Stimulated activated CD4-positive, alpha-beta T cell treated with anti-CD3 and anti-CD28 coated beads, Interleukin-15, amount 100 ng/mL, for 48 hours (primary cell): ENCODE measurements at places on chromosomes 1 and 21.

DNA sequence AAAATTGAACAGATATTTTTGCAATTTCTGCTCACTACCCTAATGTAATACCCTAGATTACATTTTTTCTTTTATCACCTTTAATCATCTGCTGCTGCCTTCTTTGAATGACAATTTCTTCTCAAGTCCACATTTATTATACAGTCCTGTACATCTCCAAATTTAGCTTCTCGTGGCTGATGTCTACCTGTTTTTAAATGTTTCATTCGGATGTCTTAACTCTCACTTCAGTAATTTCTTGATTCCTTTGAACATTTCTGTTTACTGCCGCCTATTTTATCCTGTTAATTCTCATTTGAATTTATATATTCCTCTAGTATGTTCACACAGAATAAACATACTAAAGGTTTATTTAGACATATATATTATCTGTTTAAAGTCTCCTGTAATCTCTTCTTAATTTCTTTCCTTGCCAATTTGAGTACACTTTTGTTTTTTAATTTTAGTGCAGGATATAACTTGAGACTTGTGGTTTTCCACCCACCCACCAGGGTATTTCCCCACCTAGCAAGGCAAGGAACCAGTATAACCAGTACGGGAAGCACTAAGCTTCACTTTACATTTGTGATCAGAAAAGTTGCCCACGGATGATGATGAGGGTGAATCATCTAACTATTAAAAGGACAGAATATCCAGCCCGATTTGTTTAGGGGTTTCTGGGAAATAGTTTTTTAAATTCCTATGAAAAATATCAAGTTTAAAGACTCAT lies 12.7 kb downstream of the INSL5 start:
- DNase-seq = peak; percentile 16

DNA sequence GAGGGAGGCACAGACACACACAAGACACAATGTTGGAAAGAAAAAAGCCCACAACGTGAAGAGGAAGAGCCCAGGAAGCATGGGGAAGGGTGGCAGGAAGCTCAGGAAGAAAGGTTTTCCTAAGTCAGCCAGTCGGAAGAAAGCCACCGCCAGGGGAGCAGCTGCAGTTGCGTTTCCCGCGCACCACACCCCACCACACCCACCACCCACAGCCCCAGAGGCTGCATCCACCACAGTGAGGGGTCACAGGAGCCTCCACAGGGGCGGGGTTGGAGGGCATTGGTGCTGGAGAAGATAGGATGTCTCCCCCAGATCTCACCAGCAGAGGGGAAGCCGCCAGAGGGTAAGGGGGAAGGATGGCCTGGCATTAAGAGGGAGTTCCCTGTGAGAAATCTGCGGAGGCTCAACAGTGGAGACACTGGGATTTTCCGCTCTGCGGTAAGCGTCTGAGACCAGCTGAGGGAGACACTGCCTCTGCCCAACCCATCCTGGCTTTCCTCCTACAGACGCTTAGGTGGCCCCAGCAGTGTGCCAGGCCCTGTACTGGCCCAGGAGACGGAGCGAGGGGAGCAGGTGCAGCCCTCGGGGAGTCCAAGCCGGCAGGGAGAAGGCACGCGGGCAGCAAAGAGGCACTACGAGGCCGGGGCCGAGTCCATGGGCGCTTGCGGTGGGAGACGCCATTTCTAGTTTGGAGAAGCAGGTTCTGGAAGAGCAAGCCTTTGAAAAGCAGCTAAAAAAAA lies 19.8 kb downstream of the PGLYRP3 start:
- no peak for DNase-seq

GRCh38 chr1:225509770-225510169 lies 81.9 kb upstream of the LBR start:
- no peak for DNase-seq

DNA sequence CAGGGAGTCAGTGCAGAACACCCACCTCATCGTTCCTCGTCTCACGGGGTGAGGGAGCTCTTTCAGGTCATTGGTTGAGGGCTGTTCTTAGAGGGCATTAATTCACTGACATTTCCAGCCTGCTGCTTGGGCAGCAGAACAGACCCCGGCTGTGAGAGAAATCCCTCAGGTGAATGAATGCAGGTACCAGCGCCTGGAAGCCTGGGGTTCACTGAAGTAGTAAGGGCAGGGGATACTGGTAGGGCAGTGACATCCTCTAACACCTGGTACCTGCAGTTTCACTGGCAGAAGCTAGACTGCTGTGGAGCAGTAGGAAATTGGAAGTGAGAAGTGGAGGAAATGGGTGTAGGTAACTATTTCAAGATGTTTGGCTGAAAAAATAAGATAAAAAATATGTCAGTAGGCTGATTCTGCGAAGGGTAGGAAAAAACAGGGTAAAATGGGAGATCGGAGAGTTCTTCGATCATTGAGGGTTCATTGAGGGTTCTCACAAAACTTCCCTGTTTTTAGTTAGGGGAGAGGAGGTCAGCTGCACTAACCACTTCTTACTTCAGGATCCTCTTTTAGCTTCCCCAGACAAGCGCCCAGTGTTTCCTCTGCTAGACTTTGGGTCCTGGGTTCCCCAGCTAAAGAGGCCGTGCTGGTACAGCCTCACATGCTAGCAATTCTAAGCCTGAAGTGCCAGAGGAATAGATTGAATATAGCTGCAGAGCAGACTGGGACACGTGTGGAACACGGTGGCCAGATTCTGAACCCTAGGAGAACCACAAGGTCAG lies 55.2 kb downstream of the RNF220 start:
- DNase-seq = no peak

GRCh38 chr1:47178654-47179016 lies 11.2 kb downstream of the PDZK1IP1 start:
- DNase-seq = no peak

DNA sequence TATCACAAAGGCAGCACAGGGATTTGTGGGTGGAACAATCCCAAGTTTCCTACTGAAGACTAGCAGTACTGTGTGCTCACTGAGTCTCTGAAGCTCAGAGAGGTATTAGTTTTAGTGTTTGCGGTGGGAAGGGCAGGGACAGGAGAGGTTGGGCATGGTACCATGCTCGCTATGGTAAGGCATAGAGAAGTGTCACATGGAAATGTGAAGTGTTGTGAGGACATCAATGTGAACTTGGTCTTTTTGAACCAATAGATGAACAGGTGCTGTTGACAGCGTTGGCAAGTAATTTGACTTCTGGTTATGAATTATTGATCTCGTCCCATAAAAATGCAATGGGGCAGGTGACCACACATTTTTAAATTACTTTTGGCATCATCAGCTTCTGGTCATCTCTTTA lies 55.8 kb upstream of the ADAMTS1 start:
- no peak for DNase-seq

- no peak for DNase-seq
These were observed 599.6 kb upstream of the PRMT6 start for GRCh38 chr1:106456832-106457231.

GRCh38 chr1:202806845-202807450 lies 1.3 kb downstream of the KDM5B start:
- no peak for DNase-seq

DNA sequence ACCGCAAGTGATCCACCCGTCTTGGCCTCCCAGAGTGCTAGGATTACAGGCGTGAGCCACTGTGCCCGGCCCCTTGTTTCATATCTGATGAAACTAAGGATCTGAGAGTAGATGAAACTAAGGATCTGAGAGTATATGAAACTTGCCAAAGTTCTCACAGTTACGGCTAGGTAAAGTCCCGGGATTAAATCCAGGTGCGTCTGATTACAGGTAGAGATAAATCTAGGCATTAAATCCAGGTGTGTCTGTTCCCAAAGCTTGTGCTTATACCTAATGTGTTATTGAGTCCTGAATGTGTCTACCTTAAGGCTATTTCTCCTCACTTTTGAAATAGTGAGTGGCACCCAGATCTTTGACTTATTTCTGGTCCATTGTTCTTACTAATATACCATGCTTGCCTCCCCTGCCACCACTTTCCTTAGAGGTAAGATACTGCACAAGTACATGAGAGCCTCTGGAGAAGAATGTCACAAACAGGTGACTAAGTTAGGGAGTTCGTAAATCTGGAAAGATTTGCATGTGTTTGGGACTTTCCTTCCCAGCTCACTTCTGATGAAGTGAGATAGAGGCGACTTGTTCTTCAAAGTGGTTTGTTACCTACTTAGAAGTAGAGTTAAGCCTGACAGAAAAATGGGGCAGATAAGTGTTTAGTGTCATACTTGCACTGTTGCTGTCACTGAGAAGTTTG lies 66.5 kb downstream of the AK4 start:
- no peak for DNase-seq

GRCh38 chr1:8157765-8158164 lies 131.7 kb upstream of the ERRFI1 start:
- DNase-seq = no peak

GRCh38 chr1:198549866-198550265 lies 9.4 kb upstream of the ATP6V1G3 start:
- DNase-seq = no peak

- DNase-seq = no peak
These were observed 78.9 kb upstream of the LBR start for GRCh38 chr1:225506727-225507126.

- DNase-seq = no peak
These were observed 101.8 kb upstream of the ERG start for GRCh38 chr21:38600106-38600505.

DNA sequence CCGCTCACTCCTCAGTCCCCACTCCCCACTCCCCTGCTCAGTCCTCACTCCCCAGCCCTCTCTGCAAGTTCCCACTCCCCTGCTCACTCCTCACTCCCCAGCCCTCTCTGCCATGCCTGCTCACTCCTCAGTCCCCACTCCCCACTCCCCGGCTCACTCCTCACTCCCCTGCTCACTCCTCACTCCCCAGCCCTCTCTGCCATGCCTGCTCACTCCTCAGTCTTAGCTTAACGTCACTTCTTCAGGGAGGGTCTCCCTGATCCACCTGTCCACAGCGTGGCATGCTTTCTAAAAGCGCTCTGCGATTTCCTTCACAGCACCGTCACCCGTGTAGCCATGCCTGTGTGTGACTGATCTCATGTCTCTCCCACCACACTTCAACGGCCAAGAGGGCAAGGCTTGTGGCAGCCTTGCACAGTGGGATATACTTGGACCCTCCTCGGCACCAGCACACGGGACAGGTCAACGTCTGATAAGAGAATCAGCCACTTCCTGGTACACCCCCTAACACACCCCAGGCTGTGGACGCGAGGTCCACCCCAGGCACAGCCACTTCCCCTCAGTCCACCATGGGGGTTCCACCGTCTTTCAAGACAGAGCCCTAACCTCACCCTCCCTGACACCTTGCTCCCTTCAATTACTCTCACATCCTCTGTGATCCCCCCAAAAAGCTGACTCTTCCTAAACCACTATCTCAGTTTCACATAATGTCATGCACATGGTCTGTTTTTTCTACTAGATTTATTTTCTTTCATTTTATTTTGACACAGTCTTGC lies 14.0 kb downstream of the PRDM15 start:
- no peak for DNase-seq

DNA sequence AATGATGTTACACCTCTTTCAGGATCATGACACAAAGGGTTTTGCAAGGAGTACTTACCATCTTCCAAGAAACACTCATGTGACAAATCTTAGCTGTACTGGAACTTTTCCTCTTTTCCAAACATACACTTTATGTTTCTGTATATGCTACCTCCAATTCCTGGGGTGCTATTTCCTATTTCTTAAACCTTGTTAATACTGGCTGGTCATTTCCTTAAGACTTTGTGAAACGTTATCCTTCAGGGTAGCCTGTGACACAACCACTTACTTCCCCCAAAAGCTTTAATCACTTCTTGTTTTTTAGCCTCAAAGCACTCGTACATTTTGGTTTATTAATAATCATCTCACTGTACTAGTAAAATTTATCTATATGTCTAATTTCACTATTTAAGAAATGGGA lies 39.4 kb downstream of the OR10Z1 start:
- DNase-seq = no peak

- no peak for DNase-seq
These were observed 22.9 kb downstream of the S1PR1 start for GRCh38 chr1:101259744-101260148.

DNA sequence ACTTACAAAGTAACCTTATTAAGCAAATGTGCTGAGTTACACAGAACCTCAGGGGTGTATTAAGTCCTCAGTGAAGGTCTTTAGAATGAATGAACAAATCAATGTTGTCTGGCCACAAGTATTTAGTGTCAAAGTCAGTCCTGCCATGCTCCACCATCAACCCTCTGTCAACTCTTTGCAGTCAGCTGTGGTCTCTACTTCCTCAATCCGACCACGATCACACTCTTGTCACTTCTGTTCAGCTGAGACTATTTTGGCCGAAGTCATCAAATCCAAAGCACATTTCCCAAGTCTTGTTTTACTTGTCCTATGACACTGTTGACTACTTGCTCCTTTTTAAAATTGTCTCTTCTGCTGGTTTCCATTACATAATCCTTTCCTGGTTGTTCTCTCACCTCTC lies 173.5 kb downstream of the ST6GALNAC5 start:
- no peak for DNase-seq

DNA sequence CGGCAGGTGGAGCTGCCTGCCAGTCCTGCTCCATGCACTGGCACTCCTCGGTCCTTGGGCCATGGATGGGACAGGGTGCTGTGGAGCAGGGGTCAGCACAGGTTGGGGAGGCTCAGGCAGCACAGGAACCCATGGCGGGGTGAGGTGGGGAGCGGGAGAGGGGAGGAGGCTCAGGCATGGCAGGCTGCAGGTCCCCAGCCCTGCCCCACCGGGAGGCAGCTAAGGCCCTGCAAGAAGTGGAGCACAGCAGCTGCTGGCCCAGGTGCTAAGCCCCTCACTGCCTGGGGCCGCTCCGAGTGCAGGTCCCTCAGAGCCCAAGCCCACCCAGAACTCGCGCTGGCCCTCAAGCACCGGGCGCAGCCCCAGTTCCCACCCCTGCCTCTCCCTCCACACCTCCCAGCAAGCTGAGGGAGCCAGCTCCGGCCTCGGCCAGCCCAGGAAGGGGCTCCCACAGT lies 691 bp upstream of the GBP5 start:
- DNase-seq = no peak

DNA sequence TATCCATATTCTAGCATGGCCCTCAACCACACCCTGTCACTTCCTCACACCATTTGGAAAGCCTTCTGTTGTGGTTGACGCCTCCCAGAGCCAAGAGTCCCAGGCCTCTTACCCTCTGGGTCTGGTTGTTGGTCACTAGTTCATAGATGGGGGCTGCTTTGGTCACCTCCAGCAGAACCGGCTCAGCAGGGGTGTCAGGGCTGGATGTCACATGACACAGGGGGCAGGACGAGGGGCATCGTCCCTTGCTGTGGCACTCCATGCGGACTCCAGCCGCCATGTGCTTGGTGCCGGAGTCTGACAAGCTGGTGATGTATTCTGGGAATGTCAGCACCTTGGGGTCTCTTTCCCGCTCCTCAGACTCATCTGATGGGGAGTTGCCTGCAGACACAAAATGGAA lies 270.1 kb downstream of the ASTN1 start:
- no peak for DNase-seq

DNA sequence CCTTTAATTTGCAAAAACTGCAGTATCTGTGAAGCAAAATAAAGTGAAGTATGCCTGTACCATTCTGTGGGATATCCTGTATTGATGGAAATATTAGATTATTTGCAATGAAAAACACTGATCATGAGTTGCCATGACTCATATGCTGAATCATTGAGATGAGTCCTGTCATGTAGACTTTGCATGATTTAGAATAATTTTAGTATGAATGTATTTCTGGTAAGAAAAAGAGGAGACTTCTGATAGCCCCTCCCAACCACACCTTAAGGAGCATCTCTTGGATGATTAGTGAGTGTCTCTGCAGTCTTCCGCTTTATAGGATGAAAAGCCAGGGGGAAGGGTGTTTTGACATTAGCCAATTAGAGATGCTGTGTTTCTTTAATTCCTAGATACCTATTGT lies 55.2 kb upstream of the PTGS2 start:
- no peak for DNase-seq

GRCh38 chr1:245690156-245690690 lies 535.4 kb downstream of the KIF26B start:
- no peak for DNase-seq

GRCh38 chr21:39527067-39527595 lies 75.4 kb downstream of the SH3BGR start:
- DNase-seq = no peak
